Stimulated activated CD8-positive, alpha-beta memory T cell treated with anti-CD3 and anti-CD28 coated beads, Interleukin-15, amount 100 ng/mL, for 4 hours (primary cell): ENCODE measurements at places on chromosomes 1 and 21.

DNA sequence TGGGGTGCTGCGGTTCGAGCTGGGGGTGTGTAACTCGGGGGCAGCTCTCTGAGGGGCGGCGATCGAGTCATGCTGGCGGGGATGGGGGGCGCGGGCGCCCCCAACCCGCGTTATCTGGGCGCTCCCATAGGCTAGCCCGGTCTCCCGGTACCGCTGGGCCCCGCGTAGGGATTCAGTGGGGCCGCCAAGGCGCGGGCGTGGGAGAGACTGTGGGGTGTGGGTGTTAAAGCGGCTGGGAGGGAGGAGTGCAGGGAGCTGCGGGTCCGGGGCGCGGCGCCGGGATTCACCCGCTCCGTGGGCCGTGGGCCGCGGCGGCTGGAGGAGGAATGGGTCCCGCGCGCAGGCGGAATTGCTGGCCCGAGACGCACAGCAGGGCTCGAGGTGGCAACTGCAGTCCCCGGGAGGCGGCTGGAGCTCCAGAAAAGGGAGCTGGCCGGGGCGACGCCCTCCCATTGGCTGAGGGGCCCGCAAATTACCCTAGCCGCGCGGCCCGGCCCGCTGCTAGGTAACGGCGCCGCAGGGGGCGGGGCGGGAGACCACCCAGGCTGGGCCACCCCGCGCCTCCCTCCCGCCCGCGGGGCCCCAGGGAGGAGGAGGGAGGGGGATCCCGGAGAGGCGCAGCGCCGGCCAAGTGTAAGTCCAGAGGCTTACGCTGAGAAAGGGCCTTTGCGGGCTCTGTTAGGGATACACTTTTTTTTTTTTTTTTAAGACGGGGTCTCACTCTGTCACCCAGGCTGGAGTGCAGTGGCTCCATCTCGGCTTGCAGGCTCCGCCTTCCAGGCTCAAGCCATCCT is at the start of gene PTCH2:
Gene PTCH2 (minus strand): TSS at position 392 of the 794 bp plus-strand sequence. CDS start 321 bp downstream, at position 71.
- no peak for DNase-seq

GRCh38 chr1:34831721-34832246 is 27.8 kb downstream of the SMIM12 start:
- no peak for DNase-seq

GRCh38 chr1:208880433-208881100 is 636.4 kb upstream of the PLXNA2 start:
- DNase-seq = no peak

GRCh38 chr1:60184521-60184920 is 111.0 kb upstream of the C1orf87 start:
- DNase-seq = no peak

GRCh38 chr1:159961636-159962035 is 7.6 kb upstream of the SLAMF9 start:
- no peak for DNase-seq

GRCh38 chr1:182786223-182786994 is 3.2 kb upstream of the NPL start:
- DNase-seq = no peak

DNA sequence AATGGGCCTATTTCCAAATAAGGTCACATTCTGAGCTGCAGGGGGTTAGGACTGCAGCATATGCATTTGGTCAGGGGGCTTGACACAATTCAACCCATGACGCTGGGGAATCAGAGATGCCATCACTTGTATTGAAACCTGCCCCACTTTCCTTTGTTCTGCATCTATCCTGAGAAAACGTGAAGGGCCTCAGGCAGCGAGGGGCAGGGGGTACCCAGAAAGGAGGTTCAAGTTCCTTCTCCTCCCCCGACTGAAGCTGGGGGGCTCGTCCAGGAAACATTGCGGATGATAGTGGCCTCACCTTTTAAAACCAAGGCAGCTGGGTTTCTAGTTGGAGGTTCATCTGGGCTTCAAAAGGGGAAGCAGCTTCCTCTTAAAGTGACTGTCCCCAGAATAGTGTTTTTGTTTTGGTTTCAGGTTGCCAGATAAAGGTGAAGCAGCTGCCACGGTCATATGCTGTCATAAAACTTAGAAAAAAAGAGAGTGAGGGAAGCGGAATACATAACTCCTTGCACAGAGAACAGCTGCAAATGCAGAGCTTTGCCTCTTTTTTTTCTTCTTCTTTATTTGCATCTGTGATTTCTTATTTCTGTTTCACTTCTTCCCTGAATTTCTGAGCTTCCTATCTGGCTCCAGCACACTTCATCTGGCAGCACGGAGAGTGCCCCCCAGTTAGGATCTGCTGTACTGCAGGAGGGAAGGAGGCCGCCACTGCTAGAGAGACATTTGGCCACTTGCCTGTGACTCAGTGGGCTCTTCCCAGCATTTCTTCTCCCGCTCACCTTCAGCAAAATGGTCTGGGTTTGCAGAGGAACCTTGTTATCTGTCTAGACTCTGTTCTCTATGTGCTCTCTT is 142.0 kb downstream of the AJAP1 start:
- DNase-seq = no peak

- DNase-seq = no peak
Measured at GRCh38 chr1:61956016-61956645, 213.9 kb downstream of the PATJ start.

DNA sequence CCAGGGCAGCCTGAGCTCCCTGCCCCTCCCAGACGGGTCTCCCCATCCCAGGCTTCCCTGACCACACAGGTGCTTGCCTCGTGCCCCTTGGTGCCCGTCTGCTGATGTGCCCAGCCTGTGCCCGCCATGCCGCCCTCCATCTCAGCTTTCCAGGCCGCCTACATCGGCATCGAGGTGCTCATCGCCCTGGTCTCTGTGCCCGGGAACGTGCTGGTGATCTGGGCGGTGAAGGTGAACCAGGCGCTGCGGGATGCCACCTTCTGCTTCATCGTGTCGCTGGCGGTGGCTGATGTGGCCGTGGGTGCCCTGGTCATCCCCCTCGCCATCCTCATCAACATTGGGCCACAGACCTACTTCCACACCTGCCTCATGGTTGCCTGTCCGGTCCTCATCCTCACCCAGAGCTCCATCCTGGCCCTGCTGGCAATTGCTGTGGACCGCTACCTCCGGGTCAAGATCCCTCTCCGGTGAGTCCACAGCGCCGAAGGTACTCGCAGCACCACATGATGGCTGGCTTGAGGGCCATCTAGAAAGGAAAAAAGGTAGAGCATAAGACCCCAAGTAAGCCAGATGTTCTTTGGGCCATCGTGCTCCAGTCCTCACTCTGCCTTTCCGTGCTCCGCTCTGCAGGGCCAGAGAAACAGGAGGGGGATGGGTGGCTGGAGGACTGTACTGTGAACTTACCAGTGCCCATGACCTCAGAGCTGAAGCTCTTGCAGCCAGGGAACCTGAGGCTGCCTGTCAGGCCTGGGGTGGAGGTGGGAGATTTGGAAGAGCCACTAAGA is 1.4 kb downstream of the ADORA1 start:
- DNase-seq = no peak

DNA sequence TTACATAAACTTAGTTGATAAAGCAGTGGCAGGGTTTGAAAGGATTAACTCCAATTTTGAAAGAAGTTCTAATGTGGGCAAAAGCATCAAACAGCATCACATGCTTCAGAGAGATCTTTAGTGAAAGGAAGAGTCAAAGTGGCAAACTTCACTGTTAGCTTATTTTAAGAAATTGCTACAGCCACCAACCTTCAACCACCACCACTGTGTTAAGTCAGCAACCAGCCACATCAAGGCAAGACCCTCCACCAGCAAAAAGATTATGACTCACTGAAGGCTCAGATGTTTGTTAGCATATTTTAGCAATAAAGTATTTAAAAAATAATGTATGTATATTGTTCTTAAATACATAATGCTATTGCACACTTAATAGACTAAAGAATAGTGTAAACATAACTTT is 21.3 kb upstream of the MAGI3 start:
- DNase-seq = no peak

DNA sequence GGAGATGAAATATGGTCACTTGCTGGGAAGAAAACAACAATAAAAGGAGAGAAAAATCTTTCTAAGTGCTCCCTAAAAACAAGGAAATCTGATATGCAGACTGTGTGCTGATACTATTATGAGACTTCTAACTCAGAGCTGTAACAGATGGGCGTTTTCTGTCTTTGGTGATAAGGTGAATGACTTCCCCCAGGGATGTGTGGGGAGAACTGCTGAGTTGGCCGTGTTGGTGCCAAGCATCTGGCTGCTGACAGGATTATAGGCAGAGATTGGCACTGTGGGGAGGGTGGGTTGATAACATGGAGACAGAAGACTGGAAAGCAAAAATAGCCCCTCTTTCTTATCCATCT is 438.5 kb upstream of the PLXNA2 start:
- DNase-seq = no peak

DNA sequence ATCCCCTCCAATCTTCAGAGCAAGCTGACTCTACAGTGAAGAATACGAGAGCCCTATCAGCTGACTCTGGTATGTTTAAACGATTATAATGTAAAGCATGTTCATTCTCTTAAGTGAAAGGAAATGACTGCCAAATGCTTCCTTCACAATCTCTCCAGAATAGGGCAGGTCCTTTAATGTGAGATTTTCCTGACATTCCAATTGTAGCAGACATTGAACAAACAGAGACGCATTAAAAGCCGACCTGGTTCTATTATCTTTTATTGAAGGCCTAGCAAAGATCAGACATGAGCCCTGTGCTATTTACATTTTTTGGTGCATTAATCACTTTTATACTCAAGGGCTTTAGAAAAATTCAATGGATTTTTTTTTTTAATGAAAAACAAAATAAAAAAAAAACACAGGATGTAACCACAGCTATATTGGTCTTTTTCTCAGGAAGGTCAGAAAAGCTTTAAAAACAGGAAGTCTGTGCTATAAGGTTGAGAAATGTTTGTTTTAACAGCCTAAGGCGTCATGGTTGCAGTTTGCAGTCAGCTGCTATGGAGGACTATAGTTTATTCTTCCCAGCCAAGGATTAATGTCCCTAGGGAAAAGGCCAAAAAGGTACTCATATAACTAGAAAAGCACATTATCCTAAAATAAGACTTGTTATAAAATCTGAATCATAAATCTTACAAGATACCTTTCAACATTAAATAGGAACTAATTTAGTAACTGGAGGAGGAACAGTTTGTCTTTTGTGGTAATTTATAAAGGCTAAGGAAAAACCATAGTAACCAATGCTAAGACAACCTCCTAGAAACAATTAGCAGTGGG is 104.8 kb downstream of the RERE start:
- no peak for DNase-seq

GRCh38 chr1:233229288-233229687 is 66.2 kb downstream of the PCNX2 start:
- no peak for DNase-seq

DNA sequence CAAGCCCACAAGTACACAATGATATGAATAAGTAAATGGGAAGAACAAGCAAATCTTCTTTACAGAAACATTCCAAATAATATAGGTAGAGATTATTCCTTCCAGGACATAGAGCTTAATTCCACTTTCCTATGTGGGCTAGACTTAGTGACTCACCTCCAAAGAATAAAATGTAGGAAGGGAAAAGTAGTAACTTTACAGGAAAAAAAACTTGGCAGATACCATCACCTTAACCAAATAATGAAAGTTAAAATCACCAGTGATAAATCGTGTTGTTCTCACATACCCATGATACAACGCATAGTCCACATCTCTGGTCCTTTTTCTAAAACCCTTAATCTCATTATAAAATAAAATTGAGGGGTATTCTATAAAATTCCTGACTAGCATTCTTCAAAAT is 260.8 kb downstream of the SPATA17 start:
- DNase-seq = no peak

- DNase-seq = no peak
Measured at GRCh38 chr21:37734846-37735245, 181.4 kb downstream of the KCNJ6 start.

- DNase-seq = no peak
Measured at GRCh38 chr1:71399594-71399993, 318.8 kb upstream of the ZRANB2 start.

- no peak for DNase-seq
Measured at GRCh38 chr1:51247022-51247421, 10.9 kb downstream of the RNF11 start.

DNA sequence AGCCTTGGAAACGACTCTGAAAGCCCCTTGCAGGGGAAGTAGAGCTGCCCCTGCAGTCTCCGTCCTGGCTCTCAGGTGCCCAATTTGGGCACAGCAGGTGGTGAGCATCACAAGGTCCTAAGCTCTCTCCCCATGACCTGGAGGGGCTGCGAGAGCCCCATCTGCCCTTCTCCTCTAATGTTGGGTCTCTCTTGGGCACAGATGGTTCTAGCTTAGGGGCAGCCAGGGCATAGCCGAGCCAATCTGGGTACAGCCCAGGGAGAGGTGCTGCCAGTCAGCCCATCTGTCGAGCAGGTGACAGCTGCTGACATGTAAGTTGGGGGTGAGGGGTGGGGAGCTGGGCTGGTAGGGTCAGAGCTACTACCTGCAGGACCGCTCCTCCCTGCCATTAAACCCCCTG is 50.7 kb downstream of the SYT2 start:
- no peak for DNase-seq

DNA sequence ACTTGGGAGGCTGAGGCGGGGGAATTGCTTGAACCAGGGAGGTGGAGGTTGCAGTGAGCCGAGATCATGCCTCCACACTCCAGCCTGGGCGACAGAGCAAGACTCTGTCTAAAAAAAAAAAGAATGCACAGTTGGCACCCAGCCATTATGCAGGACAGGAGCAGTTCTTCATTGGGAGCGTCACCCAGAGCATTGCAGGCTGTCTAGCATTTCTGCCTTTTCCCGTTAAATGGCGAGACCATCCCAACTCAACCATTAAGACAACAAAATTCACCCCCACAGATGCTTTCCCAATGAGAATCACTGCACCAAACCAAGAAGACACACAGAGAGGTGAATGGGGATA is 105.8 kb downstream of the EDEM3 start:
- no peak for DNase-seq

GRCh38 chr1:33424610-33425009 is 6.3 kb downstream of the PHC2 start:
- no peak for DNase-seq

DNA sequence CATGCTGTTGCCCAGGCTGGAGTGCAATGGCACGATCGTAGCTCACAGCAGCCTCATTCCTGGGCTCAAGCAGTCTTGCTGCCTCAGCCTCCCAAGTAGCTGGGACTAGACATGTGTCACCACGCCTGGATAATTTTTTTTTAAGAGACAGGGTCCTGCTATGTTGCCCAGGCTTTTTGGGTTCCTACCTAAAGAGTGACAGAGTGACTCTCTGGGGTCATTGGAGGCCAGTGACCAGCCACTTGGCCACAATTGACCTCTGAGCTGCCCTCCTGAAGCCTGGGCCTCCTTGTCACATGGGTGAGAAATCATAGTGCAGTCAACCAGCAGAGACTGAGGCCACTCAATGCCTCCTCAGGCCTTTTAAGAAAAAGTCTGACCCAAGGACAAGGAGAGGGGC is 5.7 kb downstream of the DIO1 start:
- no peak for DNase-seq

- no peak for DNase-seq
Measured at GRCh38 chr1:15453734-15454133, 2.8 kb upstream of the CELA2A start.

GRCh38 chr1:23194119-23194984 is 22.9 kb downstream of the HTR1D start:
- DNase-seq = no peak
